ENCODE measurements at places on chromosomes 2 and 18. TPM values are rescaled to one million over a fixed set of nuclear protein-coding genes. Genes with fewer than 3 reads are reported as not detected.

GRCh38 chr2:229124136-229124535, 147.0 kb downstream of the PID1 start:
- no peak for DNase-seq

GRCh38 chr2:218217360-218218267, 625 bp downstream of the ARPC2 start:
- peak; percentile 76 for DNase-seq

DNA sequence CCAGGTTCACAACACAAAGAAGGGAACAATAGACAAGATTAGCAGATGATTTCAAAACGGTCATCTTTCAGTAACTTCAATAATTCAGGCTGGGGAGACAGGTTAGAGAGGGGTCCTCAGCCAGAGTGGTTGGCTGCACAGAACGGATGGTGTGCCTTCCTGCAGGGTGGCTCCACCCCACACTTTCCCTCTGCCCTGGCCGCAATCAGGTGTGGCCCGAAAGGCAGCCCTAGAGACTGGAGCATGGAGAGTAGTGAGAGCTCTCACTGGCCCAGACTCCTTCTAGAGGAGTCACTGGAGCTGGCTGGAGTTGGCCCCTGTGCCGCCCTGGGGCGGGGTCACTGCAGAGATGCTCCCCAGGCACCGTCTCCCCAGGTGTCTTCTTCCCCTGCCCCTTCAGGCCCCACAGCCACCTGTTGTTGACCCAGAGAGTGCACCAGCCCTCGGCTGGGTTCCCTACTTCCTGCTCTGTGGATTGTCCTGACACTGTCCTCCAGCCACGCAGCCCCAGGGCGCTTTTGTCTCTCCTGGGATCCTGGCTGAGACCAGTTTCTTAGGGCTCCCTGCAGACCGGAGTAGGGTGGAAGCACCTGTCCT, 126.8 kb downstream of the PXDN start:
- no peak for DNase-seq

GRCh38 chr2:10331702-10332401, 29.1 kb downstream of the HPCAL1 start:
- DNase-seq, result peak; percentile 32

- peak; percentile 7 for DNase-seq
Measured at GRCh38 chr18:26227051-26227670, 916 bp downstream of the TAF4B start.

DNA sequence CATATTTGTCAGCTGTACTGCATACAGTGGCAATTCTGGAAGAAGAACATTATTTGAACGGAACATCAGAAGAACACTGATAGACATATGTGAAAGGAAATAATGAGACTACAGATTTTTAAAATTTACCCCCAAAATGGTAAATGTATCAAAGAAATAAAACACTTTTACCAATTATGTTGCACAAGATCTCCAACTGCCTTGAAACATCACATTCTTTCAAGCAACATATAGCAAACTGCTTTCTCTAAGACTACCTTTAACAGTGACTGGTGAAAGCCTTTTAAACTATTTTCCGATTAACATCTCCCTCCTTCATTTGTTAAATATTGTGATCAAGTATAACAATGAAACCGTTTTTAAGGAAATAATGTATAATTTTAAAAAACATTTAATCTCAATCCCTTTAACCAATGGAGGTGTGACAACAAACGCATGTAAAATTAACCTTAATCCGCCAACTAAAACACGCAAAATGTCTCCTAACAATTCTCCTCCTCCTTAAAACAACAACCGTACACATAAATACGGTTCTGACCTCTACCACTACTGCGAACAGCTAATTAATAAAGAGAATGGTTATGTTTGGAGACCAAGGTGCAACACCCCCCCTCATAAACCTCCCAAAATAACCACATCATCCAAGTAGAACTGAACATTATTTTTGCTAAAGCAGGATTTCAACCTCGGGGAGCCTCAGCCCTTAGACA, 2.4 kb downstream of the FBXO11 start:
- no peak for DNase-seq

NPPC gene
- not detected for total RNA-seq

DNA sequence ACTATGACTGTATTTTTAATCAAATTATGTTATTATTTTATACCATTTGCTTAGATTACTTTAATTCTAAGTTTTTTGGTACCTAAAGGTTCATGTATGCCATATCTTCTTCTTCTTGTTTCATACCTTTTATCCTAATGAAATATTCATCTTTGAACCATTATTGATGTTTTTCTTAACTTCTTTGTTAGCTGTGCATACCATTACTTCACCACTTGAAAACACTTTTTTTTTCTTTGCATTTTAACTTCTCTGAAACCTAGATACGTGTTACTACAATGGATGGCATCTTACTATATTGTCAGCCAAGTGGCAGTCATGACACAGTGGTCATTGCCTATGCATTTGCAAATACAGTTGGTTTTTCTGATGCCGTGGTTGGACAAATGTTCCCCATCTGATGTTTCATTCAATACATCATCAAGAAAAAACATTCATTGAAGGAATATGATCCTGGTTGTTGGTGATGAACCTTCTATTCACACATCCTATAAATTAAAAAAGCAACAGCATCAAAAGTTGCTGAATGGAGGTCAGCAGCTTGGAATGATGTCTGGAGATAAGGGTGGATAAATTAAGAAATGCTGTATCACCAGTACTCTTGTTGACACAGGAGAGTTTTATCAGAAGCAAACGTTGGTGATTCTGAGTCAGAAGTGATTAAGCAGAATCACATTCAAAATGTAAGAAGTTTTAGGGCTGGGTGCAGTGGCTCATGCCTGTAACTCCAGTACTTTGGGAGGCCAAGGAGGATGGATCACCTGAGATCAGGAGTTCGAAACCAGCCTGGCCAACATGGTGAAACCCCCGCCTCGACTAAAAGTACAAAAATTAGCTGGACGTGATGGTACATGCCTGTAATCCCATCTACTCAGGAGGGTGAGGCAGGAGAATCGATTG, 7.4 kb downstream of the IL36A start:
- peak; percentile 23 for DNase-seq

SFT2D3 gene
- total RNA-seq, result 10.2 TPM

GRCh38 chr18:7723558-7723957, 156.4 kb downstream of the PTPRM start:
- no peak for DNase-seq

CD8B2 gene
- not detected for total RNA-seq

GRCh38 chr2:236712961-236713673, 143.5 kb downstream of the ACKR3 start:
- DNase-seq, result peak; percentile 39

FBXO36 gene
- total RNA-seq, result 6.1 TPM

- no peak for DNase-seq
Measured at GRCh38 chr2:105765415-105766299, 20.9 kb downstream of the NCK2 start.

CNDP1 gene
- total RNA-seq, result not detected

GRCh38 chr2:79620679-79621078, 107.8 kb downstream of the CTNNA2 start:
- DNase-seq, result peak; percentile 26

DNA sequence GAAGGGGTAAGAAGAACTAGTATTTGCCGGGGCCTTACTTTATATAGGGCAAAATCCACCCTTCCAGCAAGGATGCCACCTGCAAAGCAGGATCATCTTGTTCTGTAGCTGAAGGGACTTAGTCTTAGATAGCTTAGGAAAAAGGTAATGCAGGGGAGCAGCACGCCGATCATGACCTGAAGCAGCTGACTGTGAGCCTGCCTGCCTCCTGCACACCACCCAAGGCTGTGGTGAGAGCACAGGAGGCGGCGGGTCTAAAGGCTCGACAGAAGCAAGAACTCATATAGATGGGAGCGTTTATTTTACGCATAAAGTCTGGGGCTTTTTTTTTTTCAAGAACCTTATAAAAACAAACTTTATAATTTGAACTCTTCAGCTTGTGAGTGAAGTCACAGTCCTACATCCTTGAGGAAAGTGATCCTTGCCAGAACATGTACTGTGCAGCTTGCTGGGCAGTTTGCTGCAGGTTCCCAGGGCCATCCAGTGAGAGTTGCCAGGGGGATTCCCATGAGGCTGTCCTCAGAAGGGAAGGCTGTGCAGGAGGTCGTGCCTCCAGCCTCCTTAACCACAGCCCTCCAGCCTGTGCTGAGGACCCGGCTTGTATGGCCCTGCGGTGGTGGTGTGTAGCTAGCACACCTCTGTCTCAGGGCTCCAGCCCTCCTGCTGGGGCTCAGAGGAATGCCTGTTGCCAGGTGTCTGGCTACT, 92.1 kb downstream of the RNF144A start:
- DNase-seq, result no peak

DNA sequence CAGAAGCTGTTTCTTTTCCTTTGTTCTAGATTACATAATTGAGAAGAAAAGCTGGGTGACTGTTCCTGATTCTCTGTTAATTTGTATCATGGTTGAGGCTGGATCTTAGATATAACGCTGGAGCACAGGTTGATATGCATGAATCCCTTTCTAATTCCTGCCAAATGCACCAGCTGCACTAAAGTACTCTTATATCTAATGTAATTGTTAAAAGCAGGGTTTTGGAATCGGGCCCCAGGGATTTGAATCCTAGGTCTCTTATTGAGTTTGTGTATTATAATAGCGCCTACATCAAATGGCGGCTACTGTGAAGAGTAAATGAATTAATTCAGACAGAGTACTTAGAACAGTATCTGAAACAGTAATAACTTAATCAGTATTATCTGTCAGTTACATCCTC, 80.4 kb downstream of the MC4R start:
- no peak for DNase-seq

- no peak for DNase-seq
Measured at GRCh38 chr2:129754831-129755230, 224.6 kb upstream of the RAB6C start.

DNA sequence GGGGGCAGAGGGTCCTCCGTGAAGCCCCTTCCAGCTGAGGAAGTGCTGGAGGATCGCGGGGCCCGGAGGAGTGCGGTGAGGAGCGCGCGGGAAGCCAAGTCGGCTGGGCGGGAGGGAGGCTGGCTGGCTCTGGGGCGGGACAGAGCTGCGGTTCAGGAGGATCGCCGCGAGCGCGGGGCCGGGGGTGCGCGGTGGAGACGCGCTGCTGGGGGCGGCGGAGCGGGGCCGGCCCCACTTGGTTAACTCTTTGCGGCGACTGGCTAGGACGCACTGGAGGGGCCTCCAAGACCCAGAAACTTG, 464 bp downstream of the CYBRD1 start:
- peak; percentile 49 for DNase-seq

GRCh38 chr2:71816815-71817214, 330.8 kb downstream of the CYP26B1 start:
- DNase-seq, result no peak

DNA sequence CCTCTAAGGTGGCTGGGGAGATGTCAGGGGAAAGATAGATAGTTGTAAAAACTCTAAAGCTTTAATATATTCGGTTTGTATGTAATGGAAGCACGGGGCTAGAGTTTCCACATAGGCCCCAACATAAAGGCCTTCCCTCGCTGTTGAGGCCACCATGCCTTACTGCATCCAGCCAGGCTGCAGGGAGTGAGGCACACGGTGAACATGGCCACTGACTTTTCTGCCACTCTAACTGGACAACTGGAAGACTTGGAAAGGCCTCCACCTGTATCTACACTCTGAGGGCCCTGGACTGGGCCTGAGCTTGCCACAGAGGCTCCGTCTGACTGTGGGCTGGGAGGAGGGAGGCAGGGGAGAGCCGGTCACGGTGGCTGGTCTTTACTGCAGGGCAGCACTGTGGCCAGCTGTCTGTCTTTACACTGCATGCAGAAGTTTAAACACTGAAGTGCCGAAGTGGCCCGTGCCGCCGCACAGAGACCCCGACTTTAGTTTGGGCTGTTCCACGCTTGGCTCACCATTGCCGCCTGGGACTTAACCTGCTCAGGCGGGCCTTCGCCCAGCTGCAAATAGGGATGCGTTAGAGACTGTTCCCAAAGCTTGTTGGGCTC, 66.7 kb downstream of the EMILIN2 start:
- DNase-seq, result no peak

- DNase-seq, result no peak
Measured at GRCh38 chr2:60424233-60424632, 129.2 kb downstream of the BCL11A start.

DNA sequence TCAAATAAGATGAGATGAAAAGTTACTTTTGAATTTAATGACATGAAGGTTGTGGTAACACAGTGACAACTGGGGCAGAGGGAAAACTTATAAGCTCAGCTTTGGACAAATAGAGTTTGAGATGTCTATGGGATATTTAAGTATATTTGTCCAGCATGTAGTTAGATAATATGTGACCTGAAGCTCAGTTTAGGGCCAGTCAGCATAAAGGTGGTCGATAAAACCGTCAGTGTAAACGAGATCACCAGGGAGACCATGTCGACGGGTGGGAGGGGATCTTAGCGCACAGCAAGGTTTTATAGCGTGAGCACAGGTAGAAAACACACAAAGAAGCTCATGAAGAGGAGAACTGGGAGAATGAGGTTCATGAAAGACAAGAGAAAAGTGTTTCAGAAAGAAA, 7.4 kb upstream of the ERICH2 start:
- no peak for DNase-seq

GRCh38 chr2:236555481-236555880, 14.1 kb upstream of the ACKR3 start:
- no peak for DNase-seq

DNA sequence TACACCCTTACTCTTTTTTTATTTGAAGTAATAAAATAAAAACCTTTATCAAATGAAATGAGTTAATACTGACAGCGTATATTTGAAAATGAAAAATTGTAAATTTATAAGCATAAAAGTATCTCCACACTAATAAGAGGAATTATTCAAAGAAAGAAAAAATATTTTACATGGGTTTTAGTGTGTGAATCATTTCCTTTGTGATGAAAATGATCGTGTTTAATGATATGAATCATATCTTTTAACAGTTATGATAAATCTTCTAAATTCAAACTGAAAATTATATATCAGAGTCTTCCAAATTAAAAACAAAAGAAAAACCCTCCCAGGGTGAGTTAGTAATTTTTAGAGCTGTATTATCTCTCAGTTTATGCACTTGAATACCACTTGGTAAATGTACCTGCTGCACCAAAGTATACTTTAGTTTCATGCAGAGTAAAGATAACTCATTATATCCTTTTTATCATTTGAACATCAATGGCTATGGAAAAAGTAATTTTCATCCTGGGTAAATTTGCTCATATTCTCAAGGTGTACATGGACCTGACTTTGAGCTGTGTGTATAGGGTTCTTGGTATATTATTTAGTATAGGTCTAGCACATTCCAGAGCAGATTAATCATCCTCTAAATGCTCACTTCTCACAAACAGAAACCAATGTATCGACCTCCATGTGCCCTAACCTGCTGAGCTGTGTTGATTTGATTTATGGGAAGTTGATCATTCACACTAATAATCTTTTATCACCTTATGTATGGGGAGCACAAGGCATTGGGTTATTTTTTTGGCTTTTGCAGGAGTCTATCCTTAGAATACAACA, 98.7 kb upstream of the VWC2L start:
- DNase-seq, result no peak

DNA sequence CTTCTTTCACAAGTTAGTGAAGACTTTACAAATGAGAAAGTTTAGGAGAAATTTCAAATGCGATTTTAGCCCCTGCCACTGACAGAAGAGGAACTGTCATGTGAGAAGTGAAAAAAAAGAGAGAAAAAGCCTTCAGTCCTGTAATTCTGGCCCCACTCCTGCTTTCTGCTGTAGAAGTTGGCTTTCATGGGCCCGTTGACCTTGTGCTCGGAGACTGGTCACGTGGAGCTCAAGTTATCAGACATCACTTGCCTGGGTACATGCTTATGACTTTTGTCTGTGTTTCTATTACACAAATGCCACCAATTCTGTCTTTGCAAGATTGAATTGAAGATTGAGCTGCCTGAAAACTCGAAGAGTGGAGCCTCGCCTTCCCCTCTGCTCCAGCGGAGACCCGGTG, 749.9 kb downstream of the BCL11A start:
- DNase-seq, result no peak

Data from hepatocyte (in vitro differentiated cells).